ENCODE measurements at places on chromosomes 11 and 22.
A peak's percentile ranks its signal among the peaks of the same experiment; 100 is the strongest.

- DNase-seq, result no peak
Observed at GRCh38 chr11:126491092-126491491, 135.6 kb downstream of the ST3GAL4 start.

- DNase-seq, result no peak
Observed at GRCh38 chr22:19478045-19478900, 720 bp downstream of the UFD1 start.

DNA sequence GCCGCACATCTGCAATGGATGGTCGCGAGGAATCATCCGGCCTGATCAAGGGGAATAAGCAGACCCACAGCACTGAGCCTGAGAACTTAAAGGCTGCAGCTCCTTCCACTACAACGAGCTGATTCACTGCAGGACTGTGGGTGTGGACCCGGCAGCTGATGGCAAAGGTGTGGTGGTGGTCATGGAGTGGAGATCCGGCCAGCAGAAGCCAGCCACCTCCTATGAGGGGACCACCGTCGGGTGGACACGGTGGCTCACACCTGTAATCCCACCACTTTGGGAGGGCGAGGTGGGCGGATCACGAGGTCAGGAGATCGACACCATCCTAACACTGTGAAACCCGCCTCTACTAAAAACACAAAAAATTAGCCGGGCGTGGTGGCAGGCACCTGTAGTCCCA is 66.4 kb downstream of the DGCR2 start:
- no peak for DNase-seq

GRCh38 chr11:90593099-90593498 is 370.2 kb upstream of the CHORDC1 start:
- no peak for DNase-seq

- DNase-seq, result no peak
Observed at GRCh38 chr11:12266943-12267342, 110.4 kb upstream of the PARVA start.

- no peak for DNase-seq
Observed at GRCh38 chr11:33437529-33437928, 180.3 kb downstream of the HIPK3 start.

DNA sequence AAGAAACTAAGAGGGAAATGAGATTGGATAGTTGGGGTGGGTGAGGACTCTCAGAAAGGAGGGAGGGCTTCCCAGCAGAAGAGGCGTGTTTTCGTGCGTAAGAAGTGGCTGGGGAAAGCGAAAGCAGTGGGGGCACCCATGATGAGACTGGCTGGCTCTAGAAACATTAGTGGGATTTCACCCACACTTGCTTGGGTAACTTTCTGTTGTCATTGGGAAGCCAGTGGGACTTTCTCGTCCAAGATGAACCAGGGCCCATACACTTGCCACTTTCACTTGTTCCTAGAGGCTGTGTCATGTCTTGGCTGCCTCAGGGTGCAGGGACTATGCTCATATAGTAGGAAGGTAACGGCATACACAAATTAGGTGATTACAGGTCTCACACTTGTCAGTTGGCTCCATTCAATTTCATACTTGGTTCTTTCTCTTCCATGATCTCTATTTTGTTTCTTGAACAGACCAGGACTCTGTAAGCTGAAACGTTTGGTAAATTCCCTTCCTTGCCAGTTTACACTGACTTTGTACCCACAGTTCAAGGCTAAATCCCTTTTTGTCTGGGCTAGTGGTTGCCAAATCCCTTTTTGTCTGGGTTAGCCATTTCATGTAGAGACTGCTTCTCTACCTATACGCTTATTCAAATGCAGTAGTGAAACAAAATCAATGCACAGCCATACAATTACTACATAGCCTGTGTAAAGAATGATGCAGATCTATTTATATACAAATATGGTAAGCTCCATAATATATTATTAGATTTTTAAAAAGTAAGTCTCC is 42.0 kb upstream of the CXCR5 start:
- DNase-seq, result peak; percentile 54

DNA sequence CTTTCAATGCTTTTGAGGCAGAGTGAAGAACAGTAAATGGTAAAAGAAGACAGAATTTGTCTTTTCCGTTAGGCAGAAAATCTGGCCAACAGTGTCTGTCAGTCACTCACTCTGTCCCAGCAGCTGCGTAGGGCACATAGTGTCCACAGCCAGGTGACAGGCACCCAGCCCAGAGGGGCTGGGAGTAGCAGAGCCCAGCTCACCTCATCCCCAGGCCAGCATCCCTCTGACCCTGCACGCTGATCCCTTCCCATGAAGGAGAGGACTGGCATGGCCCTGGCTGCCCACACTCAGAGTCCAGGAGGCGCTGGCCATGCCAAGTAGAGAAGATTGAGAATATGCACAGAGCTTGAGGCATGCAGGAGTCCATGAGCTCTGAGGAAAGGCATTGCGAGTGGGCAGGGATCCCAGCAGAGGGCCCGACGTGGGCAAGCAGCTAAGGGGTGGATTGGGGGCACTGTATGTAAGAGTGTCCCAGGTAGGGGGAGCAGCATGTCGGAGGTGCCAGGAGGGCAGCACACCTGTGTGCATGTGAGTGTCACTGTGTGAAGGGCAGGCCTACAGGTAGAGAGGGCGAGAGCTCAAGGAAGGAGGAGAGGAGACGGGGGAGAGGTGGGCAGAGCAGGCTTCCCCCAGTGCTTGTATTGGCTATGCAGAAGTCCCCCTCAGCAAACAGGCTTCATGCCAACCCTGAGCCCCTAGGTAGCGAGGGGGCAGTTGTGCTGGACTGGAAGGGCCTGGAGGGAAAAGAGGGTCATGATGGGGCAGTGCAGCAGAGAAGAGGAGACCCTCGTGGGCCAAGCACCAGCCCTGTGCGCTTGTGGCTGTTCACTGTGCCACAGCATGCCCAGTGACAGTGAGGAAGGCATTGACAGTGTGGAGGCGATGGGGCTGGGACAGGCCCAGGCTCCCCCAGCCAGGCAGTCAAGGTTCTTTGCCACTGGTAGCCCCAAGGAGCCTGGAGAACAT is 133.8 kb downstream of the OSBP2 start:
- DNase-seq, result no peak

DNA sequence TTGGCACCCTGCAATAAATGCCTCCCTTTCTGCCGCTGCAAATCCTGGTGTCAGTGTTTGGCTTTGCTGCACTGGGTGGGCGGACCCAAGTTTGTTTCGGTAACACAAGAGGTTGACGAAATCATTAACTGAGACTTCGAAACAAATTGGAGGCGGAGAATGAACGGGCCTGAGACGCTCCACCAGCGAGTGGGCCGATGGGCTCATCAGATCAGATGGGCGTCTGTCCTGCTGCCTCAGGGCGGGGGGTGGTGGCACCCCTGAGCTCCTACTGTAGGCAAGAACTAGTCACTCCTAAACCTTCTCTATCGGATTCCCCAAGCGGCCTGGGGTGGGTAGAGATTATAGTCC is 918 bp upstream of the CAPN5 start:
- DNase-seq, result no peak

GRCh38 chr11:77876045-77876444 is 55.1 kb downstream of the AAMDC start:
- no peak for DNase-seq

DNA sequence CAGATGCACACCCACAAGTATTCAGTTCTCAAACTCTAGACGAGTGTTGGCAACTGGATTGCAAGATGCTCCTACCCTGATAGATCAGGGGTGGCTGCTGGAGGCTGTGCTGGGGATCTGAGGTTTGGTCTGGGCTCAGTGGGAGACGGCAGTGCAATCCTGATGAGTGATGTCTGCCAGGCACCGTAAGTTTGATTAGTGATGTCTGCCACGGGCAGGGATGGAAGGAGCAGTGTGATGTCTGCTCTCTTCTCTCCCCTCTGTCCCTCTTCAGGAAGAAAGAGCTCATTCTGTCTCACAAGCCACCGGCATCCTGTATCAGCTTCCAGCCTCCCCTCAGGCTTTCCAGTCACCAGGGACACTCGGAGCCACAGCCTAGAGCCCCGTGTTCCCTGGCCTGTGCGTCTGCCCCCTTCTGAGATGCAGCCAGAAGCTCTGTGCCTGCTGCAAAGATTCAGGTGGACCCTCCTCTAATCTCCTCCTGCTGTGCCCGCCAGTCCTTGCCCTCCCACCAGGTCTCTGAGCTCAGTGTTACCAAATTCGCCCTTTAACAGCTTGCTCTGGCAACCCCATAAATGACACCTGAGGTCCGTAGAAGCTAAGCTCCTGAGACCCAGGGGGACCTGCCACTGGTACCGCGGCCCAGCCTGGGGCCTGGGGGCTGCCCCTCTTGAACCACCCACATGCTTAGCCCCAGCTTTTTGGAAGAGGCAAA is 19.9 kb downstream of the TP53I11 start:
- DNase-seq, result no peak

GRCh38 chr22:27504360-27505253 is 296.9 kb downstream of the MN1 start:
- no peak for DNase-seq

DNA sequence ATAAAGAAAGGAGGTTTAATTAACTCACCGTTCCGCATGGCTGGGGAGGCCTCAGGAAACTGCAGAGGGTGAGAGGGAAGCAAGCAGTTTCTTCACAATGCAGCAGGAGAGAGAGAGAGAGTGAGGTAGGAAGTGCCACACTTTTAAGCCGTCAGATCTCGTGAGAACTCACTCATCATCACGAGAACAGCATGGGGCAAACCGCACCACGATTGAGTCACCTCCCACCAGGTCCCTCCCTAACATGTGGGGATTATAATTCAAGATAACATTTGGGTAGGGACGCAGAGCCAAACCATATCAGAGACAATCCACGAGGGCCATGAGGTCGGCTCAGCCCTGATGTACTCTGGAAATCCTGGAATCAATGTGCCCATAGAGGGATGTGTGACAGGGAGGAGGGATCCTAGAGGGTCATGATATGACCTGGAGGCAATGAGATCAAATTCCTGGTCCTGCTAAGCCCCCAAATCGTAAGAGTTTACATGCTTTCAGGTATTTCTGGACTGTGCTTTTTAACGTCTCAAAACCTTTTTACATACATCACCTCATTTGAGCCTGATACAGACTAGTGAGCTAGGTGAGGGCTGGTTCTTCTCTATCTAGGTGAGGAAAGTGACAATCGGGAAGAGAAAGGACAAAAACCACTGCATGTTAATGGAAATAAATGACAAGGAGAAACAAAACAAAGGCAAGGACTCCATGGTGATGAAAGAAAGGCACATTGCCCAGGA is 19.5 kb upstream of the RASSF10 start:
- DNase-seq, result no peak

DNA sequence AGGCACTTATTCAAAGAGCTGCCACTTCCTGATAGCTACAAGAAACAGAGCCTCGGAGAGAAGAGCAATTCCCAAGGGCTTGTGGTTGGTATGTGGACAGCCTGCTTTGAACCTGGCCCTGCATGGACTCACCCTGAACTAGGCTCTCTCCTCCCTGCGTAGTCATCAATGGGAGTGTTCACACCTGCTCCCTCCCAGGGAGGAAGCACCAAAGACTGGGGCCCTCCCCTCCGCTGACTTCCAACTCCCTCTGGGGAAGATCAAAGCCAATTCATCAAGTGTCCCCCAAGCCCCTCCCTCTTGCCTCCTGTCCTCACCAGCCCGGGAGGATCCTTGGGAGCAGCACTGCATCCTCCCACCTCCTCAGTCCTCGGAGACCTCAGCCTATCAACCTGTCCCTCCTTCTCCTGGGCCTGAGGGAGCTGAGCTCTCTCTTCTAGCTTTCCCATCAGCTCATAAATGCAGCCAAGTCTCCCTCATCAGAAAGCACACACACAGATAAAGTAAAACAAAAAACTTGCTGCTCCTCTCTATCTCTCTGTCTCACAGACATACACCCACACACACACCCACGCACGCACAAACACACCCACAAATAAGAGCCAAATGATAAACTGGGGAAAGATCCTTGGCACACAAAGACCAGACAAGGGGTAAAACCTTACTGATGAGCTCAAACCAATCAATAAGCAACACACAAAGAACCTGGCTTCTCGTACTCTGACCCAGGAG is 3.3 kb downstream of the A4GALT start:
- DNase-seq, result no peak

- no peak for DNase-seq
Observed at GRCh38 chr22:35742342-35743100, 24.8 kb downstream of the APOL5 start.
